ENCODE measurements at places on chromosomes 2 and 18.

- no peak for DNase-seq
Observed at GRCh38 chr2:101500860-101501259, 25.9 kb upstream of the RFX8 start.

DNA sequence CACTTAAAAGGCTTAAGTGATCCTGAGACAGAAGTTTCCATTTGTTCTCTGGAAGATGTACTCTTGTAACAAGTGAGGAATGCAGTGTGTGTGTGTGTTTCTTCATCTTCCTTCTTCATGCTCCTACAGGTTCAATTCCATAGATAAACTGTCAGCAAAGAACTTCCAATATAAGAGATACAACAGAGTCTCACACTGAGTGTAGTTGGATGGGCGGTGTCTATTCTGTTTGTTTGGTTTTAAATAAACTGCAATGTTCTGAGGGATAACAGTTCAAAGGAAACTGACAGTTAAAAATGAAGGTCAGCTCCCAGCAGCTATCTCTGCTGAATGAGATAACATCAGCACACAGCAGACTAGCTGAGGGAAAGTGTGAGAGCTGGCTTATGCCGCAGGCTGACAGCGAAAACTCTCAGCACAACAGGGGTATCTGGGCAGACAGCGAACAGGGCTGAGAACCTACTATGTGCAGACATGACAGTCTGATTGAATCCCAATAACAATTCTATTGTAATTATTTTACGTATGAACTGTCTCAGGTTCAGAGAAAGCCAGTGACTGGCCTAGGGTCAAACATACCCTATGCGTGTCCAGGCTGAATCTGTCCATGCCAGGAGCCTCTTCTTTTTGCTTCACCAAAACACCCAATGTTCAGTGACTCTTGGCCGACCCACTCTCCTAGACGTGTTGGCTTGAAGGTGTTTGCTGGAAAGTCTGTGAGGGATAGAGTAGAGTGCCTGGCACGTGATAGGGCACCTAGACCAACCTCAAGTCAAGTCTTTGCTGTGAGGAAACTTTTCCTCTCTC is 201.9 kb upstream of the TRIB2 start:
- DNase-seq: no peak

DNA sequence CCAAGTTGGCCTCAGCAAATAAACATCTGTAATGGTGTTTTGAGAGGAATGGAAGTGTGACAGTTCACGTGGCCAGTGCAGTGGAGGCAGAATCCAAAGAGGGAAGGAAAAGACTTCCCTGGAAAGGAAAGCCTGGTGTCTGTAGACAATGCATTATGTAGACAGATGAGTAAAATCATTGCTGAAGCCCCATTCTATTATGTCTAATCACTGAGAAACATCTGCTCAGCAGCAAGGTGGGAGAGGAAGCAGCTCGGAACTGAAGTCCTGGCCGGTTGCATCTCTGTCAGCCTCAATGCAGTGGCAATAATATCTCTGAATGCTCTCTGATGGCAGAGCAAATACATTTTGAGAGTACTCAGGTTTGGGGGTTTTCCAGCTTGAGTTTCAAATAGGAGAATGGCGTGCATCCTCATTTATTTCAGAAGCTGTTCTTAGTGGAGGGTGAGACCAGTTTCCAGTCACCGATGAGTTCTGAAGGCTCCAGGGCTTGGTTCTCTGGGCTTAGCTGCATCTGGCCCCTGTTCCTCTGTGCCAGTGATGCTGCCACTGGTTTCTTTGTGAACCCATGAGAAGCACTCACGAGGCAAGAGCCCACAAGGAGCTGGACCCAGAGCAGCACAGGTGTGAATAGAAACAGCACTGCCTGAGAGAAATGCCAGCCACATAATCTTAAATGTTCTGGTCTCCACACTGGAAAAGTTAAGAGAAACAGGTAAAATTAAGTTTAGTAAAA is 63.3 kb downstream of the RPIA start:
- no peak for DNase-seq

DNA sequence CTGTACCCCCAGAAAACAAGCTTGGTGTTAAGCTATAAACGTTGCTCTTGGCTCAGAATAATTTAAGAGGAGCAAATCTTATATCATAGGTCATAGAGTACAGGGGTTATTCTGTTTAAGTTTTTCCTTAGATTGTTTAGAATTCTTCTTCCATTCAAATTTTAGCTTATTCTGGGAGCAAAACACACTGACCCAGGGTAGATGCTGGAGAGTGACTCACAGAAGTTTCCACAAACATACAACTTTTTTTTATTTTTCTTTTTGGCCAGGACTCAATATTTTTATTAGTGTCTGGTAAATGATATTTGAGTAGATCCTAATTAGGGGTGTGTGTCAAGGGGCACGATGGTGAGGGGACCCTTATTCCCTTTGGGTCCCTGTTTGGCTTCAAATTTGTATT is 71.5 kb upstream of the PSME4 start:
- DNase-seq: no peak

DNA sequence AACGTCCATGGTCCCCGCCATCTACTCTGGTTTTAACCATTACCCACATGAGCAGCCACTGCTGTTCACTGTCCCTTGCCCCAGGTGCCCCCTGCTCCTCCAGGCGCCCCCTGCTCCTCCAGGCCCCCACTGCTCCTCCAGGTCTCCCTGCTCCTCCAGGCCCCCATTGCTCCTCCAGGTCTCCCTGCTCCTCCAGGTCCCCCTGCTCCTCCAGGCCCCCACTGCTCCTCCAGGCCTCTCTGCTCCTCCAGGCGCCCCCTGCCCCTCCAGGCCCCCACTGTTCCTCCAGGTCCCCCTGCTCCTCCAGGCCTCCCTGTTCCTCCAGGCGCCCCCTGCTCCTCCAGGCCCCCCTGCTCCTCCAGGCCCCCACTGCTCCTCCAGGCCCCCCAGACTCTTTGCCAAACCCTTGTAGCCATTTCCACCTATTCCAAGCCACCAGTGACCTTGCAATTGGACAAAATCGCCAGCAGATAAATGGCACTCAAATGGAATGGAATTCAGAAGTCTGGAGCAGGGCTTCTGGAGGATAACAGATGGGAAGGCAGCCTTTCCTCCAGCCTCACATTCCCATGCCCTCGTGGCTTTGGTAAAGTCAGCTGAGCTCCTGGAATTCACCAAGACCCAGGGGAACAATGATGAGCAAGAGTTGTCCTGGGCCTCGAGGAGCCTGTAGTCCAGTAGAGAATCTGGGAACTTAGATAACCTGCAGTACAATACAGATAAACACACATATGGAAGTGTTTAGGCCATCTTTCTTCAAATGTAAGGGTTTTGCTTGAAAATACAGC is 13.3 kb upstream of the RPL31 start:
- DNase-seq: no peak

DNA sequence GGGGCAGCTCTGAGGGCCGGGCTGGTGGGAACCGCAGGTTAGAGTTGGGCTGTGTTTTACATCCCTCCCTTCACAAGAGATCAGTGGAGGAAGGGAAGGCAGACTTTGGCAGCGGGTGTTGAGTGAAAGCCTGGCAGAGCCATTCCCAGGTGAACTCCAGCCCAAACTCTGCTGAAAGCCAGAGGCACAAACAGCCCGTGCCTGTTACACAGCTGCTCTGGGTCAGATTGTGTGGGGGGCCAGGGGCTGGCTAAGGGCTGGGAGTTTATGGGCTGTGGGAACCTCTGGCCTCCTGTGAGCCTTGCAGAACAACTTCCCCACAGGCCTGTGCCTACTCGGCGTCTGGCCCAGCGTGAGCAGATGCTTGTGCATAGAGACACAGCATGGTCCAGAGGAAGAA is 286.8 kb downstream of the CLIP4 start:
- no peak for DNase-seq

DNA sequence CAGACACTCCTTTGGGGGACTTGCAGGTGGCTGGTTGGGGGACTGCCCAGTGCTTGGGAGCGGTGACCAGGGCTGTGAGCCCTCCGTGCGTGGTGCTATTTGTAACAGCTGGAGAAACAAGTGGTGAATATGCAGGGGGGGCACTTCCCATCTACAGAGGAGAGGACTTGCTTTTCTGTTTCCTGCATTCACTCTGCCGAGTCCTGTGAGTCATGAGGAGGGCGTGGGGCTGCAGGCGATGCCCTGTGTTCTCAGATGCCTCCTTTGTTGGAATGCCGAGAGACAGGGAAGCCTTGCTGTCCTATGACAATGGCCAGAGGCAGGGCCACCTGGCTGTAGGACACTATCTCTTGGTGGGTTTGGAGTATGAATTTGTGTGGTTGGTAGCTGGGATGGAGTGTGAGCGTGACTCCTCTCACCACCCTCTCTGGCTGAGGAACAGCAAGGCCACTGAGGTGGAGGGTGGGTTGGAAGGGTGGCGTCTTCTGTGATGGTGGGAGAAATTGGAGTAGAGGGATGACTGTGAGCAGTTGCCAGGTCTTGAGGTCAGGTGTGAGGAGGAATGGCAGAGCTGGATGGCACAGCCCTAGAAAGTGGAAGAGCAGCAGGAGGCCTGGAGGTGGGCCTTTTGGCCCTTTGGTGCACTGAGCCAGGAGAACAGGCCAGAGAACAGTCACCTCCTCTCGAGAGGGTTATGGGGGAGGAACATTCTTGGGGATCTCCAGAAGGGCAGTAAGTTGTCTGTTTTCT is 24.3 kb downstream of the FHOD3 start:
- DNase-seq: peak; percentile 44

DNA sequence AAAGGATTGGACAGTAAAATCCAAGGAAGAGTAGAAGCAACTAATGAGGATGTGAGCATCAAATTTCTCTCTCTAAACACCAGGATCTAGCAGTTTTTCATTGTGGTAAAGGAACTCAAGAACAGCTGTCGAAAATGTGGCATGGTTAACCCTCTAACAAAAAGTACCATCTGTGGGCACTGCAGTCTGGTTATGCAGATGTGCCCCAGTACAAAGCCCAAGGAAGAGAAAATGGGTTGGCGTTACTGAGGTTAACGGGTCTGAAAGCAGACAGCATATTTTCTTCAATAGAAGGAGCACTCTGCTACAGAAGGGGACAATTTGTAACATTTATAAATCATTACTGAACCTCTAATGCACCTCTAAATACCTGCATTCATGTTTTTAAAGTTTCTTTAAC is 253.0 kb upstream of the HNRNPA3 start:
- DNase-seq: no peak
